ENCODE measurements at places on chromosomes 16 and 17.

- no peak for DNase-seq
Measured at GRCh38 chr16:11354733-11355574, 9.7 kb downstream of the RMI2 start.

DNA sequence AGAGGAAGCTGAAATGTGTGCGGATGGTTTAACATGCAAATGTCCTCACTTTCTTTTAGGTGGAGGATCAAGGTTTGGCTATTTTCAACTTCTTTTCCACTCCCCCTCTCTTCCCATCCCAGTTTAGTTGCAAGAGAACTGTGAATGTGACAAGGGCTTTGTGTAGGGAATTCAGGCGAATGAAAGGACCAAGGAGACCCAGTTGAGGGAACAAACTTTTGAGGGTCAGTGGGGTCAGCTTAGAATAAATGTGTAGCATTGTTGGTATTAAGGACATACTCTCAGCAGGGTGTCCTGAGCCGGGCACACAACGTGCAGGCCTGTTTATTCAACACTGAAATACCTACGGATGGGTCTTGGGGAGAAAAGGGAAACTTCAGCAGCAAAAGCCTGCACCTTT is 346.0 kb downstream of the PMP22 start:
- DNase-seq: no peak

- peak; percentile 59 for DNase-seq
Measured at GRCh38 chr16:1184156-1184868, 31.4 kb downstream of the CACNA1H start.

- DNase-seq: no peak
Measured at GRCh38 chr16:188674-189073, 8.4 kb downstream of the HBQ1 start.

DNA sequence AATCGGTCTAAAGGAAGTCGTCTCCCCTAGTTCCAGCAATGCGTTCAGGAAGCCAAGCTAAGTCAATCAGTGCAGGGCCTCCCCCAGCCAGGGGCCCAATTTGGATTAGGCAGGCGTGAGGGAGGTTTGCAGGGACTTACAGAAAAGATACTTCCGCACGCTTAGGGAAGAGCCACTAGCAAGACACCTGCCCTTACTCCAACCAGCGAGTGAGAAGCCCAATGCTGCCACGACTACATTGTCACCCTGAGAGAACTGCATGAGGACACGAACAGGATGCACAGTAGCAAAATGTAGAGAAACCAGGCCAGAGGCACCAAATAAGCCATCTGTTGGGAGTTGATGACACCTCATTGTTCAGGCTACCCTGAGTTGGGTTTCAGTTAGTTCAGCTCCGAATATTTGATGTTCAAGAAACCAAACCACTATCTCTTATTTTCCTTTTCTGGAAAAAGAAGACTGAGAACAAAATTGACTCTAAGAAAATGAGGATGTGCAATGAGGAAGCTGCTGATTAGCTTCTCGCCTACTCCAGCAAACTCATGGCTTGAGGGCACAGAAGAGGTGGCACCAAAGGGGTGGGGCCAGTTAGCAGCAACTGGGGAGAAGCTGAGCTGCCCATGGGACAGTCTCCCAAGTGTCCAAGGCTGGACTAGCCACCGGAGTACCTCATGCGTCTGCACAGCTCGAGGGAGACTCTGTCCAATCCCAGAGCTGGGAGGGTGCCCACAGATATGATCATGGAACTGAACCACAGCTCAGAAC is 29.3 kb downstream of the TK2 start:
- DNase-seq: no peak

- no peak for DNase-seq
Measured at GRCh38 chr16:49745311-49745747, 110.6 kb downstream of the ZNF423 start.

GRCh38 chr17:77124192-77124889 is 16.4 kb upstream of the SEC14L1 start:
- peak; percentile 36 for DNase-seq

DNA sequence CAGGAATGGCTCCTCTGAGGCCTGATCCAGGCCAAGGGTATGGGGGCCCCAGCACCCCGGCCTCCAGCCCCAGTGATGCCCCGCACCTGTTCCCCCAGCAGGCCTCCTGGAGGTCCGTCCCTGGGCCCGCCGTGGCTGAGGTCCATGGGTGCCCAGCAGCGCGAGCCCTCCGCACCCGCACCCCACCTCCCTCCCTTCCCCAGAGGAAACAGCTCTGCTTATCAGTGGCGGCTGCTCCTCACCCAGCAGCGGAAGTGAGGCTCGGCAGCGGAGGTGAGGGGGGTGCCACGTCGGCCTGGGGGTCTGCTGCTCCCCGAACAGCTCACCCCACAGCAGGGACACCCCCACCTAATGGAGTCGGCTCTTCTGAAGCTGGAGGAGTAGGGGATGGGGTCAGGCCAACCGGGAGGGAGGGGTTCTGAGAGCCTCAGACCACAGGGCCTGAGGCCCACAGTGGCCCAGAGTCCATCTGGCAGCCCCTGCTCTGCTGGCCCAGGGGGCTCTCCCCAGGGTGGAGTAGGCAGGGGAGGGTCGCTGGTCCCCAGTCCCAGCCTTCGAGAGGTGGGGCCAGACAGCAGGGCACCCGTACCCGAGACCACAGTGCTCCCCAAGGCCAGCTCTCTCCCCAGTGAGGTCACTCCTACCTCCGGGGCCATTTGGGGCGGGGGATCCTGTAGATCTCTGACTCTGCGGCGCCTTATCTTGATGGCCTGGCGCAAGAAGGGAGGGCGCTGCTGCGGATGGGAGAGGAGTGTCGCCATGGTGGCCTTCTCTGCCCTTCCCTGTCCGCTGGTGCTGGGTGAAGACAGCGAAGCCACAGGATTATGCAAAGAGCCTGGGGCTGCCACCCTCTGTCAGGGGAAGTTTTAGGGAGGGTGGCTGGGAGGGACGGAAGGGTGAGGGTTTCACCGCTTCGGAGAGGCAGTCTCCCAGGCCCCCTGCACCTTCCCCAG is at the start of gene UNC13D:
Gene UNC13D (minus strand): TSS at position 828 of the 953 bp plus-strand sequence. CDS start 67 bp downstream, at position 761.
- DNase-seq: no peak

GRCh38 chr16:11621920-11622651 is 35.4 kb upstream of the LITAF start:
- no peak for DNase-seq

DNA sequence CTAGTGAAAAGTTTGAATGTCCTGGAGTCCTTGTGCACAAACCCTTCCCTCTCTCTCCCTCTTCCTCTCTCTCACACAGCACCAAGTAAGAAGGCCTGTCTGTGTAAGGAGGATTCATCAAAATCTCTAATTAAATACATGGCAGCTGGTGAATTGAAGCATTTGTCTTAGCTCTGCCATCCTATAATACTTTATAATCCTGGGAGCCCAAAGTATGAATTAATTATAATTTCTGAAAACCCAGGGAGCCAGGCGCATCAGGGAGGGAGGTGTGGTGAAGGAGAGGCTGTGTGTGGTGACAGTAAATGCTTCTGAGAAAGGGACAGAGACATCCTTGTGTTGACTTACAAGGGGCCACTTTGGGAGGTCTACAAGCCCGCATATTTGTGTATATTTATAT is 691.4 kb upstream of the EEF2KMT start:
- no peak for DNase-seq

GRCh38 chr16:29720703-29721102 is 25.1 kb downstream of the C16orf54 start:
- no peak for DNase-seq

DNA sequence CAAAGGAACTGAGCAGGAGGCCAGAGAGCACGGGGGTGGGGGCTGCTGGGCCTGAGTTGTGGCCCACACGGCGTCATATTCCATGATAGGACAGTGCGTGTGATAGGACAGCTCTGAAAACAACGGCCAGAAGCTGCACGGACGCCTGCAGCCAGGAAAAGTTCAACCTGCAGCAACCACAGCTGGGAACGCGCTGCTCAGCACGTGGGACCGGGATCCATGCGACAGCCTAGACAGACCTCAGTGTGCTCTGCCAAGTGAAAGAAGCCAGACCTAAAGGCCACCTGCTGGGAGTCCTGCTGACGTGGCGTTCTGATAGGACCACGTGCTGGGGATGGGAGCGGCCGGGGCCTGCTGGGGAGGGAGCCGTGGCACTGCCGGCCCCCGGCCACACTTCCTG is 21.6 kb downstream of the CTU2 start:
- no peak for DNase-seq

DNA sequence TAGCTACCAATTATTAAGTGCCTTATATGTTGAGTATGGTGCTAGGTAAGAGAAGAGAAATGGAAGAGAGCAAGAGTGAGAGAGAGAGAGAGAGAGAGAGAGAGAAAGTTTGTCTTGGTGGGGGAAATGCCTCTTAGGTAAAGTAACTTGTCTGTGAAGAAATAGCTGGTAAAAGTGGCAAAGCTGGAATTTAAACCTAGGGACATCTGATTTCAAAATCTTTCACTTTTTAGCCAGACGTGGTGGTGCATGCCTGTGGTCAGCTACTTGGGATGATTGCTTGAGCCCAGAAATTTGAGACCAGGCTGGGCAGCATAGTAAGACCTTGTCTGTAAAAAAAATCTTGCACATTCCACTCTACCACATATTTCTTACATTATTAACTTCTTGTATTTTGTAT is 23.0 kb upstream of the CDR2 start:
- DNase-seq: peak; percentile 80

GRCh38 chr16:27228621-27229501 is 25.5 kb downstream of the KDM8 start:
- DNase-seq: no peak

DNA sequence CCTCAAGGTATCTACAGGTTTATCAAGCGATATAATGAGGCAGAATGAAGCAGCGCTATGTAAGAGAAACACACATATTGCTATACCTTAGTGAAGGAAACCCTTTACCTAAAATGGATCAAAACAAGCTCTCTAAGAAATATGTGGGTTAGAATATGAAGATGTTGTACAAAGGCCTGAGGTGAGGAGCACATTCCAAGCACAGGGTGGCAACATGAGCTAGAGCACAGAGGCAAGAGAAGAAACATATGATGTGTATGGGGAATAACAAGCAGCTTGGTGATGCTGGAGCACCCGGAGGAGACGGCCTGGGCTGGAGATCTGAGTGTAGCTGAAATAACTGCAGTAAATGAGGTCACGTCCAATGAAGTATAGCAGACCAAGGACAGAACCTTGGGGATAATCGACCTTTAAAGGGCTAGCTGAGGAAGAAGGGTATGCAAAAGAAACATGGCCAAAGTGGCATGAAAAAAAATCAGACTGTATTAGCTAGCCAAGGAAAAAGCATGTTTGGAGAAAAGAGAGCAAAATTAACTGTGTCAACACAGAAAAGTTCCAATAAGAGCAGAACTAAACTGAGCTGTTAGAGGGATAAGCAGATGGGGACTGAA is 44.0 kb downstream of the MARVELD3 start:
- no peak for DNase-seq

DNA sequence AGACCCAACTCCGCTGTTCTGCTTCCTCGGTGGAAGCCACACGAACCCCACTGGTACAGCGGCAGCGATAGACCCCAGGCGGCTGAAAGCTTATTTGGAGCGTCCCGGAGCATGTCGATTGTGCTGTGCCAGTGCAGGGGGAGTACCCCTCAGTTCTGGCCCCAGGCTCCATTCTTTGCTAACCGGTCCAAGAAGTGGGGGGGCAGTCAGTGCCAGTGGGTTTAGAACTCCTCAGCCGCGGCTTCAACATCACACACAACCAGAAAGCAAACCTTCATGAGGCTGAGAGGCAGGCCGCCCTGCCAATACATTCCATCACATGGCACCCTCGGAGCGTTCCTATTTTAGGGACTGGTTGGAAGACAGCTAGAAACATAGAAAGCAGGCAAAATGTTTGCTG is 1.7 kb upstream of the MNT start:
- no peak for DNase-seq

- DNase-seq: no peak
Measured at GRCh38 chr17:72399608-72400487, 279.0 kb downstream of the SOX9 start.

DNA sequence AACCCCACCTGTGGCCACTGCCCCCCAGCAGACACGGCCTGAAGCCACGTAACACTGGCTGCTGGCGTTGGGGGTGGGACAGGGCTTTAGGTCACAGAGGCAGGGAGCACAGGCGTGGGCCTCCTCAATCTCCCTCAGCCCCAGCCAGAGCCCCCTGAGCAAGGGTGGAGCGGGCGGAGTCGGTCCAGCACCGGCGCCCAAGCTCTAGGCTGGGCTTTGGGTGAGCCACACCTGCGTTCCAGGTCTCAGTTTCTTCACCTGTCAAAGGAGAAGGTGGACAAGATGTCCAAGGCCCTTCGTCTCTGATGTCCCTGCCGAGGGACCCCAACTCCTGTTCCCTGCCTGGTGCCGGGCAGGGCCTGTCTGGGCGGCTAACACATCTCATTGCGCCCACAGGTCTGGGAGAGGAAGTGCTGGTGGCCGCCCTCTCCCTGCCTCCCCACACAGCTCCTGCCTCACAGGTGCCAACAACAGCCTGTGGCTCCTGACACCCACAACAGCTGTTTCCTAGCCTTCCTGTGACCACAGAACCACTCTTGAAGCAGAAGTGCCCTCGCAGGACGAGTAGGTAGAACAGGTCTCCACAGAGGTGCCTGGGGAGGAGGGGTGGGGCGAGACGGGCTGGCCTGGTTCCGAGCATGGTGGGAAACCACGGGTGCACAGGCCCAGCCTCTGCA is 12.0 kb downstream of the FAM83G start:
- DNase-seq: no peak

DNA sequence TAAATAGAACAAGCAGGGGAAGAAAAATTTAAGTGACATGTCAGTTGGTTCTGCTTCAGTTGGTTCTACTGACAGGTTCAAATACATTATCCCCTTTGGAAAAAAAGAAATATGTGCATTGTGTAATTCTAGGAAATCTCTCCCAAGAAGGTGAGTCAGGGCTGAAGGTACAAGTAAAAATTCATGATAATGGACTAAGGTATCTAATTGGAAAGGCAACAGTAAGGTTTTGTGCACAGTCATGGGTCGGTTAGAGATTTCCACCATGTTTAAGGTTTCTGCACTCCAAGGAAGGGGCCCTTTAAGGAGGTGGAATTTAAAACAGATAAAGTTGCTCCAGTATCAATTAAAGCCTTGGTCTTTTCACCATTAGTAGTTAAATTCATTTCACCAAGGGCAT is 17.9 kb upstream of the B4GALNT2 start:
- DNase-seq: no peak

- no peak for DNase-seq
Measured at GRCh38 chr16:28958216-28958615, 7.5 kb downstream of the NFATC2IP start.

GRCh38 chr17:9522074-9522473 is 53.5 kb downstream of the STX8 start:
- peak; percentile 53 for DNase-seq

DNA sequence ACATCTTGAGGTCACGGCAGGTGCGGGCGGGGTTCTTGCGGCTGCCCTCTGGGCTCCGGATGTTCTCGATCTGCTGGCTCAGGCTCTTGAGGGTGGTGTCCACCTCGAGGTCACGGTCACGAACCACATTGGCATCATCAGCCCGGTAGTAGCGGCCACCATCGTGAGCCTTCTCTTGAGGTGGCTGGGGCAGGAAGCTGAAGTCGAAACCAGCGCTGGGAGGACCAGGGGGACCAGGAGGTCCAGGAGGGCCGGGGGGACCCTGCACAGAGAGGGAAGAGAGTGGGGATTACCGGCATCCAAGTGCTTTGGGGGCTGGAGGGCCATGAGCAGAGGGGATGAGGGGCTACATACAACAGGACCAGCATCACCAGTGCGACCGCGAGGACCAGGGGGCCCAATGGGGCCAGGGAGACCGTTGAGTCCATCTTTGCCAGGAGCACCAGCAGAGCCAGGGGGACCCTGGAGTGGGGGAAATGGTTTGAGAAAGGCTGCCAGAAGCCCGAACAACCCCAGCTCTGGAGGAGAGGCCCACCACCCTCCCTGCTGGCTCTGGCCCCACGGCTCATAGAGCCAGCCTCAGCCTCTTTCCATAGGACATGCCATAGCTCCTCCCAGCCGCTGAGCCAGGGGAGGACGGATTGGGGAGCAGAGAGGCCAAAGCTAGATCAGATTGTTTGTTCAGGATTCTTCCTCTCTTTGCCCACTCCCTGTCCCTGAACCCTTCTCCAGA is 14.6 kb downstream of the COL1A1 start:
- DNase-seq: no peak

Data from ACHN (cell line).